ENCODE measurements at places on chromosomes 7 and 10. TPM values are rescaled to one million over a fixed set of nuclear protein-coding genes. Genes with fewer than 3 reads are reported as not detected.

- DNase-seq, result no peak
These were observed 79.9 kb downstream of the ZMIZ1 start for GRCh38 chr10:79148452-79149344.

DNA sequence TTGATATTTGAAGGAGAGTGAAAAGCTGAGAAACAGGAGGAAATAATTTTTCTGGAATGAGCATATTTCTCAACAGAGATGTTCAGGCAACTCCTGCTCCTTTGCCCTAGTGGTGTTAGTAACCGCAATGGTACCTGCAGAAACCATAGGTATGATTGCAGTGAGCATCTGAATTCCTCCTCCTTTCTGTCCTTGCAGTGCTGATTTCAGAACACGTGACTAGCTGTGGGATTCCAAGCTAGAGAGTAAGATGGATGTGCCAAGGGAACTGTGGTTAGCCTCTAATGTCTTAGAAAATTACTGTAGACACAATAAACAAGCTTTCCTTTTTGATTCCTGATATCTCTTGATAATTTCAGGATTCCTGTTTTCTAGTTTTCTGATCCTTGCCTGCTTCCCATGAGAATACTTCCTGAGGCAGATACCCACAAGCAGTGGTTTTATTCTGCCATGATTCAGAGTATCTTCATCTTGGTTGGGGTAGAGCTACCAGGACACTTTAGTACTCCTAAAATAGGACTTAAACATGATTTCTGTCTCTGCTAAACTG is 27.5 kb downstream of the LRGUK start:
- DNase-seq, result no peak

RFC2 gene
- 37.0 TPM for total RNA-seq

DNA sequence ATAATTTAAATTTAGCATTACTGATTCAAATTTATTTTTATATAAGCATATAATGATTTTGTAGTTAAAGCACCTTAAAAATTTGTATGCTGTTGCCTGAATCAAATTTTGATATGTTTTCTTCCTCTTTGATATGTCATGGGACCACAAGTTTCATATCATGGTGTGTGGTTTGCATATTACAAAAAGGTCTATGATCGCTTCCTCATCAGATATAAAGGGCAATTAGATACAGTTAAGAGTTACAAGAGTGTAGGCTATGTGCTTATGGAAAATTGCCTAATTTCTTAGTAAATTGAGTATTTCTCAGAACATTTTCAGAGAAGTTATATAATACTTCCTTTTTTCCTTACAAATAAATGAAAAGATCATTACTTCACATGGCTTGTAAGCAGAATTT is 22.2 kb downstream of the MRC1 start:
- DNase-seq, result no peak

DNA sequence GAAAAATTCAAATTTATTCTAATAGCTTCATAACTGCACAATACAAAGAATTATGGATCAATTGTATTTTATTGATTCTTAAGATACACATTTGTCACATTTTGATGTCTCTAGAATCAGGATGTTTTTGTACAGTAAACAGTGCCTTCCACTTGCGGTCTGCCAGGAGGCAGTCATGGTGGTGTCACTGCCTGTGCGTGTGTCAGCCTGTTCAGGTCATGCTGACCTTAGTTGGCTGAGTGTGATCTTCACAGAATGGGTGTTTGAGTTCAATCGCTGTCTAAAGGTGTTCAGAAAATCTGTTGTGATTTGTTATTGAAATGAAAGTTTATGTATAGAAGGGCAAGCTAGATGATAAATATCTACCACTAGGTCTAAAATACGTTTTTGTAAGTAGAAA is 20.7 kb downstream of the SEC61A2 start:
- DNase-seq, result no peak

GRCh38 chr10:119242186-119242585 is 34.8 kb downstream of the GRK5 start:
- no peak for DNase-seq

VSIR gene
- total RNA-seq, result 55.4 TPM

DNA sequence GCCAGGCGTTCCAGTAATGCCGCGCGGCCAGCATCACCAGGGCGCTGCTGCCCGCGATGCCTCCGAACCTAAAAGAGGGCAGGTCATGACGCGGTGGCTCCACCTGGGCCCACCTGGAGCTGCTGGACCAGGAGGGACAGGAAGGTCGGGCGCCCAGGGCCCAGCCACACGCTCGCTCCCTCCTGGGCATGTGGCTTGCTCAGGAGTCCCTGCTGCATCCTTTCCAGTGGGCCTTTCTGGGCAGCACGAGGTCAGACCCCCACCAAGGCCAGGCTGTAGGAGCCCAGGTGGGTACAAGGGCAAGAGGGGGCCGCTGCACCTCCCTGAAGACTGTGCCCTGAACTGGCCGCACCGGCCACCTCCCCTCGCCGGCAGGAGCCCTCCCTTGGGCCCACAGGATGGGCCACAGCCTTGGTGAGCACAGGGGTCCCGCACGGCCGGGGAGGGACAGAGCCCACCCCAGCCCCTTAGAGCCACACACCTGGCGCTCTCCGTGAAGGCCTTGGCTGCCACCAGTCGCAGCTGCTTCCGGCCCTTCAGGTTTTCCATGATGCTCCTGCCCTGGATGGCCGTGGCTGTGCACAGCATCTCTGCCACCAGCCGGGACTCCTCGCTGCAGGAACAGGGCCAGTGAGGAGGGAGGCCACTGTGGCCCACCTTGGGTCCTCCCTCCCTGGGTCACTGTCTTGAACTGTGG is 43.2 kb downstream of the CFAP46 start:
- DNase-seq, result no peak

DNA sequence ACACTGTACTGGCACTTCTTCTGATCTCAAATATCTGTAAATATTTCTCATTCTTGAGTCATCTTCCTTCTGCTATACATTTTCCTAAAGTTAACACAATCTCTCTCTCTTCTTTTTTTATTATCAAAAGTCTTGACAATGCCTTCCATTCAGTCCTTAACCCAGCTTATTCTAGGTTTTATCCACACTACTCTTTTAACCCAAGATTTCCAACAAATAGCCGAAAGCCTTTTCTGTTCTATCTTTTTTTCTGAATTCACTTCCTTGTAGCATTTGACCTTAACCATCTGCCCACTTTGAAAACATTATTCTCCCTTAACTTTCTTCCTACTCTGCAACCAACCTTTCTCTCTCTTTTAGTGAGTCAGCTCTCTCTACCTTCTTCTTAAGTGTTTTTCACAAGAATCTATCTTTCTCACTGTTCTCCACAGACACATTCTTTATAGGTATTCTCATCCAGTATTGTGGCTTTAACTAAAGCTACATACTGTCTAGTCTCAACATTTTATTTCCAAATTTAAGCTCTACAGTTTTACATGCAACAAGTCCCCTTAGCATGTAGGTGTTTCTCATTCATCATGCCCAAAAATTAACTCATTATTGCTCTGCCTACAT is 915.6 kb downstream of the KCNMA1 start:
- DNase-seq, result no peak

GRCh38 chr10:87838650-87839049 is 20.6 kb upstream of the ATAD1 start:
- DNase-seq, result no peak

- DNase-seq, result no peak
These were observed 98.6 kb downstream of the CREM start for GRCh38 chr10:35225204-35225603.

MGAM2 gene
- not detected for total RNA-seq

HOXA3 gene
- total RNA-seq, result 5.8 TPM

IPMK gene
- 10.7 TPM for total RNA-seq

- no peak for DNase-seq
These were observed 14.5 kb upstream of the ZNF777 start for GRCh38 chr7:149475121-149476045.

ASAH2 gene
- total RNA-seq, result 5.7 TPM

Measured in NCI-H460 (cell line).